Mammary epithelial cell (primary cell): ENCODE measurements at places on chromosomes 2 and 18.
A peak's percentile ranks its signal among the peaks of the same experiment; 100 is the strongest.

DNA sequence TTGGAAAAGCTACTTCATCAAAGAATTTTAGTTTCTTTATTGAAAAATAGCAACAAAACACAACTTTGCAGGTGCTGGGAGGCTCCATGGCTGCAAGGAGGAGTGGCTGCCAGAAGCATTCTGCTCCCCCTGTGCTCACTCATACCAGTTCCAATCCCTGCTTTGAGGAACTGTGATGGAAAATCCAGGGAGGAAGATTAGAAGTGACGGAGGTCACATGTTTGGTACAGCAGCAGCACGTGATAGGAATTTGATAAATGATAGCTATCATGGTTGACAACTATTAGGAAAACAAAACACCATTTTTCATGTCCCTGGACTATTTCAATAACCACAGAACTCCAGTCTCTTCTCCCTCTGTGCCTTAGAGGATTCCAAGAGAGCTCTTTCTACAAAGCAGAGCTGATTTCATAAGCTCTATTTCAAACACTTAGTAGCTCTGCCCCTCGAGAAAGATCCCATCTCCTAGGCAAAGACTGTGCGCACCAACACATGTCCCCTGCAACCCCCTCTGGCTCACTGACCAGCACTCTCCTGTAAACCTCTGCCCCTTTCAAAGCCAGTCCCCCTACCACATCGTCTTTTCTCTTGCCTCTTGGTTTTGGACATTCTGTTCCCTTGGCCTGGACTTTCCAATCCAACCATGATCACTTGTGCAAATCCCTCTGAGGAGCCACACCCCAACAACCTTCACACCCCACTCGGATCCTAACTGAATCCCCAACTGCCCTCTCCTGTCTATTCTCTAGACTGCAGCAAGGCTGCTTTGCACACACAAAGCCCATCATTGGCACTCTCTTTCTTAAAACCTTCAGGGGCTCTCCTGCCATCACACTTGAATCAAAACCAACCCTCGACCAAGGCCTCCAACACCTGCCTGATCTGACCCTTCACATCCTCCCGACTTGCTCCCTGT, 352.4 kb upstream of the PKDCC start:
- no peak for DNase-seq

- peak; percentile 64 for DNase-seq
These were observed 14.0 kb upstream of the COL6A3 start for GRCh38 chr2:237427769-237428506.

- DNase-seq: no peak
These were observed 223.7 kb downstream of the SOX11 start for GRCh38 chr2:5915881-5916310.

DNA sequence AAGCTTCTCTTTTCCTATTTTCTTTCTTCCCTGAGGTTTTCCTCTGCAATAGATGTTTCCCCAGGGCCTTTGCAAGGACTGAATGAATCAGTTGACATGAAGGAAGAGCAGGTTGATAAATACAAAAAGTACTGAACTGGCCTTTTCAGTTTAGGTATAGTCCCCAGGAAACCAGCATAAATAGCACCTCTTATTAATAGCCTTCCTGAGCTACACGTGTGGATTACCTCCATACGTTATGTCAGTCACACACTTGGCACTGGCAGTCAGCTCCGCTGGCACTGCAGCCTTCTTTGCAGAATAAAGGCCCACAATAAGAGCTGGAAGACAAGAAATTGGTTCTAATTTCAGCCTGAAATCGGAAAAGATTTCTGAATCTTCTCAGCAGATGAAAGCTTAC, 60.7 kb downstream of the KCTD18 start:
- no peak for DNase-seq

GRCh38 chr2:42073739-42074503, 26.1 kb downstream of the PKDCC start:
- no peak for DNase-seq

DNA sequence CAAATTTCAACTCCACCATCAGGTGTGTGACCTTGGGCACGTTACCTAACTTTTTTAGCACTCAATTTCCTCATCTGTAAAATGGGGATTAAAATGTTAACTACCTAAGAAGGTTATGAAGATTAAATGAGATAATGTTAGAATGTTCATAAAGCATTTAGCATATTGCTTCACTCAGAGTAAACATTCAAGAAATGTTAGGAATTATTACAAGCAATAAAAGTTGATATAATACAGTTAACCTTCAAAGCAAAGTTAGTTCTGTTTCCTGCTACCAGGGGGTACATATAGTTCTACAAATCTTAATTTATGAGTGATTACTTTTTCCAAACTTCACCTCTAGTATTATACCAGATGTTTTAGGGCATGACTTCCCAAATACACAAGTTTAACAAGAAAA, 254.2 kb downstream of the PDE11A start:
- DNase-seq: no peak

- DNase-seq: peak; percentile 0
These were observed 22.2 kb downstream of the KCNG2 start for GRCh38 chr18:79819968-79820351.

GRCh38 chr18:78160961-78161656, 818.5 kb upstream of the SALL3 start:
- DNase-seq: no peak

DNA sequence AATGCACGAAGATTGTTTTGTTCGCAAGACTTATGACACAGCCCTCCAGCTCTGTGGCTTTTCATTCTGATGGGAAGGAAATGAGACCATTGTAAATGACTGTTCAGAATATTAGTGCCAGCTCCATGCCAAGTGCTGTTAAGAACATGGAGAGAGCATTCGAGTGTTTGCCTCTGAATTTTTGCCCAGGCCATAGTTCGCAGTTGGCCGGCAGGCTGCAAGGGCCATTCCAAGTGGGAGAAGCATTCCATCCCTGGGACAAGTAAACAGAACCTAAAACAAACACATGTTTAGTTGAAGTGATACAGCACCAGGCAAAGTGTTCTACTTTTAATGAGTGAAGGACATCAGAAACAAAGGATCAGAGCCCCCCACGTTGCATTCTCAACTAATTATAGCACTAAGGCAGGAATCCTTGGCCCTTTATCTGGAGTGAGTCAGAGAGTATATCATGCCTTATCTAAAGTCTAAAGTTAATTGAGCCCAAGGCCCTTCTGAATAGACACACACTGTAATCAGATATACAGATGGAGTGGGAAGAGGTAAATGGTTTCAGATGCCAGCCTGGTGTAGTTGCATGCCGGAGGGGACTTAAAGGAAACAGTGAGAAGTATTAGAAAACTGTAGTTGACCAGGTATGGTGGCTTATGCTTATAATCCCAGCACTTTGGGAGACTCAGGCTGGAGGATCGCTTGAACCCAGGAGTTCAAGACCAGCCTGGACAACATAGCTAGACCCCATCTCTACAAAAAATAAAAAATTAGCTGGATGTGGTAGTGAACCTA, 53.3 kb downstream of the NEDD4L start:
- DNase-seq: no peak

- no peak for DNase-seq
These were observed 8.7 kb downstream of the CYRIA start for GRCh38 chr2:16656784-16657391.

- DNase-seq: no peak
These were observed 7.0 kb downstream of the SPEG start for GRCh38 chr2:219441451-219442255.

DNA sequence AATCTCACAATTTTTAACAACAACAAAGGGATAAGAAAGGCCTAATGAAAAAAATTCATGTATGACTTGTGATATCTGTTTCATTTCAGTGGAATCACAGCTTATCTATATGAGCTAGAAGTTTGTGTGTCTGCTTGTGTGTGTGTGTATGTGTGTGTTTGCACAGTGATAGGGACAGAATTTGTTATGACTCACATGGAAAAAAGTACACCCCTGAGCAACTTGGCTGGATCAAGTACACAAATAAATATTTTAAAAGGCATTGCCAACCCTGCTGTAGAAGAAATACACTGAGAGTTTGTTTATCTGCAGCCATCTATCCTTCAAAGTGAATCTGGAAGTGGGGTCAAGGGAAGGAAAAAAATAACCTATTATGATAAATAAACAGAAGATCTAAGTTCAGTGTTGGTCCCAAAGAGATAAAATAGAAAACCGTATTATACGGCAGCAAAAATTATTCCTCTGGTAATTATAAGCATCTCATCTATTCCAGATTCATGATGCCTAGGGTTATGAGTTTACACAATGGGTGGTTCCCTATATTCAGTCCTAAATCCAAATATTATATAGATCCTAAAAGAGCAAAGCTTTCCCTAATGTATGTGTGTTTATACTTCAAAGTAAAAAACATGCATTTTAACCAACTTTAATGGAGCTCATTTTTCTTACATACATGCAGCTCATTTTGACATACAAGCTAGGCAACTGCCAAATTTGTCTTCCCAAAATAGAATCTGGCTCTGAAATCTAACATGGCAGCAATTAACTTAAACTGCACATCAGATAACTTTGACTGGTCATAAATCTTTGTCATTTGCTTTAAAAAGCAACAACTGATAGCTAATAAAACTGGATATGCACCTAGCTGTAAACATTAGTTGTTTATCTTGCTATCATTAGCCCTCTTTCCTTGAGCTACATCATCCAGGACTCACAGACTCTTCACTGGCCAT, 420.6 kb downstream of the IRS1 start:
- no peak for DNase-seq

- DNase-seq: no peak
These were observed 797.4 kb downstream of the SUCLG1 start for GRCh38 chr2:83661711-83662110.

GRCh38 chr2:37472959-37473358, 128.5 kb downstream of the QPCT start:
- peak; percentile 87 for DNase-seq

- no peak for DNase-seq
These were observed 103.0 kb downstream of the ZAP70 start for GRCh38 chr2:97816411-97816810.

- no peak for DNase-seq
These were observed 71.5 kb downstream of the DAW1 start for GRCh38 chr2:227942965-227943364.

GRCh38 chr2:196181484-196181883, 10.1 kb upstream of the STK17B start:
- no peak for DNase-seq

DNA sequence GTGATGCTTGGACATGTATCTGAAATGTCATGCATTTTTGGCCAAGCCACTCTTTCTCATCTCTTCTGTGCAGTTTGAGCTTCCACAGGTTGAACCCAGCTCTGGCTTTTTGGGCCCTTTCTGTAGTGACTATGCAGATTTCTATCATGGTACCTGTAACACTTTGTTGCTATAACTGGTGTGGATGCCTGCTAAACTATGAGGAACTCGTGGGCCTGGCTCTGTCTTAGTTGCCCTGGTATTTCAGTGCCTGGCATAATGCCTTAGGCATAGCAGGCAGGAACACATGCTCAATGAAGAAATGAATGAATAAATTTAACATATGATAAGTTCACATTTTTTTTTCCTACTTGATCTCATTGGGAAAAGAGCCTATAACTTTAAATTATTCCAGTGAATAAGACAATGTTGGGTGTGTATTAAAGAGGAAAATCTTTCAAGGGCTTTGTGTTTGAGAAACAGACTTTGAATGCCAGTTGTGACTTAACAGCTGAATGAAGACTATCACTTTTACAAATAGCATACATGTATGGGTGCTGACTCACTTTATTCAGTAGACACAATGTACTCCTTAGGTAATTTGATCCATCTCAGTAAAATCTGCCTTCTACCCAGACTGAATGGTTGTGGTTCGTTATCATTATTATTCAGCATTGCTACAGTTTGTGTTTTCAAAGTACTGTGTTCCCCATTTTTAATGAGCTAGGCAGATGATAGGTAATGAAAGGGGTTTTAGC, 86.4 kb upstream of the MAP4K3 start:
- DNase-seq: peak; percentile 83

- no peak for DNase-seq
These were observed 79.9 kb downstream of the TRIB2 start for GRCh38 chr2:12796657-12797056.

- DNase-seq: no peak
These were observed 668.3 kb downstream of the IRS1 start for GRCh38 chr2:226131299-226131784.

- no peak for DNase-seq
These were observed 1250.2 kb downstream of the LRP1B start for GRCh38 chr2:140880573-140880972.

- DNase-seq: no peak
These were observed 395.4 kb upstream of the ATP5MC3 start for GRCh38 chr2:175576875-175577274.

- DNase-seq: peak; percentile 63
These were observed 8.1 kb downstream of the PFN4 start for GRCh38 chr2:24115057-24115456.

DNA sequence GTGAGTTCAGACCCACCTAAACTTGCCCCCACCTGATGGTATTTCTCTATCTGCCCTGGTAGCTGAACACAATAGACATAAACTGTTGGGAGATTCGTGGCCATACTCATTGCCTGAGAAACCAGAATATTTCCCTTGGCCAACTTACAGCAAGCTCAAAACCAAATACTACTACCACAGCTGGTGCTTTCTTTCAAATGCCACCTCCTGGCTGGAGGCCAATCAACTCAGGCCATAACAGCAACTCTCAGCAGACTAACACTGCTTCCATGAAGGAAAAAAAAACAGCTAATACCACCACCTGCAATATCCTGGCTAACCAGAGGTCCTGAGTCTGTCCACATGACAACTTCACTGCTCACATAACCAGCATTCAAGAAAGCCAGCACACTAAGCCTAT, 373.1 kb downstream of the CMPK2 start:
- DNase-seq: no peak

DNA sequence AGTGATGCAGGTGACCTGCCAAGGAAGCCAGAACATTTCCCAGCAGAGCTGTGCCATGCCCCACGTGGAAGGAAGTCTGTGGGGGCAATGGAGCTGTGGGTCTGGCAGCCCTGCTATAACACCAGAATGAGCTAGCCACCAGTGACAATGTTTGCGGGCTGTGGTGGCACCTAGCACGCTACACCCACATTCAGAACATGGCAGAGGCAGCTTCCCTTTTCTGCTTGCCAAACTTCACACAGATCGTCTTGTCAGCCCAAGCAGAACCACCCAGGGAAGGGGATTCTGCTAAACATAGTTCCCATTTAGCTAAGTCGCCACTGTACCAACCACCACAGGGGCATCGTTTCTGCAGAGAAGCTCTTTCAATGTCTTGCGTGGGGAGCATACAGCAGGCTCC, 27.0 kb upstream of the CCDC93 start:
- no peak for DNase-seq

DNA sequence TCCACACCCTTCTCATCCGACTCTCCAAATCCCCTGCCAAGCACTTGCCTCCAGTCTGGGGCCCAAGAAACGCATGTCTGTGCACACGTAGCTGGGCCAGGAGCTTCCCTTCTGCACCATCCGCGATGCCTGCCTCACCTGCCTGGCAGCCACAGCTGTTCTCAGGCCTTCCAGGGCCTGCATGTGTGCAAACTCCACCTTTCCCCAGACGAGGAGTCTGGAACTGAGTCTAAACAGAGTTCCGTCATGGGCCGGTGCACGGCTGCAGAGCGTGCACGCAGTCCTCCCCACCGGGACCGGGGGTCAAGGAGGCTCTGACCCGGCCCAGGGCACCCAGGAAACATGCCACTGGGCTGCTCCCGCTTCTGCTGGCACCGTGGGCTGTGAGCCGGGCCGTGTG, 66.8 kb upstream of the SALL3 start:
- no peak for DNase-seq

- DNase-seq: no peak
These were observed 6.4 kb downstream of the DPYSL5 start for GRCh38 chr2:26854283-26854827.

- DNase-seq: peak; percentile 21
These were observed 118.6 kb upstream of the PELI1 start for GRCh38 chr2:64262816-64263215.

GRCh38 chr2:234954551-234954992, 2.8 kb downstream of the SH3BP4 start:
- DNase-seq: no peak

- no peak for DNase-seq
These were observed 74.3 kb downstream of the SCN2A start for GRCh38 chr2:165313509-165313908.
